ENCODE measurements at places on chromosomes 16 and 17.

DNA sequence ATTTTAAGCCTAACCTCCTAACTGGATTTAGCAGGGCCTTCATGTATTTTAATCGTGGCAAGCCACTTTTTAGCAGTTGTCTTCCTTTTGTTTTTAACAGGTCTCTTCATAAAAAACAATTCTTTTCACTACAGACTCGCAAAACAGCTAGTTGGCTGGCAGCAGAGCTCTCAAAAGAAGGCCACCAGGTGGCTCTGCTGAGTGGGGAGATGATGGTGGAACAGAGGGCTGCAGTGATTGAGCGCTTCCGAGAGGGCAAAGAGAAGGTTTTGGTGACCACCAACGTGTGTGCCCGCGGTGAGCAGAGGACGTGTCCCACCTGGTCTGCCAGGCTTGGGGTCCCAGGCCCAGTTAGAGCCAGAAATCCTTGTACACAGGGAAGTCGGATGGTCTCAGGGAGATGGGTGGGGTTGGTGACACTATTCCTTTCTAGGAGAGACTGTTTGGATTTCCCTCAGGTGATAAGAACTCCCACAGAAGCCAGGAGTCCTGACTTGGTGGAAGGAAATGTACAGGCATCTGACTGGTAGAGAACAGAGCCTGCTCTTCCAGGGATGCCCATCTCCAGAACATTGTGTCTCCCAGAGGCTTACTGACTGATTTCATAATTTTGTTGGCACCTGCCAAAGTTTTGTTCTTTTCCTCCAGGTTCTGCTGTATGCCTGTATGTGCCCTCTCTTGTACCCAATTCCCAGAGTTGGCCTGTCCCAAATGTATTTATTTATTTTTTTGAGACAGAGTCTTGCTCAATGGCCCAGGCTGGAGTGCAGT lies 14.9 kb upstream of the DDX19A start:
- no peaks in the 10 kb centered on the region for H3K4me1 ChIP-seq
- peak overlapping the region; percentile 32 for H3K27ac ChIP-seq
- no peak overlapping the region for H3K4me3 ChIP-seq
- H3K36me3 ChIP-seq: peaks cover 53% of the 10 kb centered on the region
- no peak for DNase-seq
- H3K27me3 ChIP-seq: no peaks in the 10 kb centered on the region

DNA sequence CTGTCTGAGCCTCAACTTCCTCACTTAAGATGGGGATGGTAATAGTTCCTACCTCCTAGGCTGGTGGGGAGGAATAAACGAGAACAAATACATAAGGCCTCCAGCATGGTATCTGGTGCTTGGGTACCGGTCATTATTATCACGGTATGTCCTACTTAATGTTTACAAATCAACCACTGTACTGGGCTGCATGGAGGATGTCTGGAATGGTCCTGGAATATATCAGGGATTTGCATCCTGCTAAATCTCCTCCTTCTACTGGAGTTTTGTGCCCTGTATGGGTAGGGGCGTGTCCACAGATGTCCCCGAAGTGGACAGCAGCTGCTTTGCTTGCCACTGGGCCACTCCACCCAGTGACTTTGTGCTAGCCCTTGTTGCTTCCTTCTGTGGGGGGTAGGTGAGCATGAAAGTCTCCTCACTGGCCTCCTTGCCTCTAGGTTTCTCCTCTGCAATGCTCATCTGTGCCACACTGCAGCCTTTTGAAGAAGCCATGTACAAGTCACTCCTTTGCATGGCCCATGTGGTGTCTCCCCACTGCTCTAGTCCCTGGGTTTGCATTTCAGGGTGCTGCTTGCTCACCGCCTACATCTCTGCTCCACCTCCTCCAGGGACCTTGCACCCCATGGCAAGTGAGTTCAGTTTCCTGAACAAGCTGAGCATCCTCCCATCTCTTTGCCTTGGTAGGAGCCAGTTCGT lies 2.2 kb upstream of the CMIP start:
- no peak for DNase-seq
- peaks cover 22% of the 10 kb centered on the region for H3K4me1 ChIP-seq
- no peak overlapping the region for H3K4me3 ChIP-seq

DNA sequence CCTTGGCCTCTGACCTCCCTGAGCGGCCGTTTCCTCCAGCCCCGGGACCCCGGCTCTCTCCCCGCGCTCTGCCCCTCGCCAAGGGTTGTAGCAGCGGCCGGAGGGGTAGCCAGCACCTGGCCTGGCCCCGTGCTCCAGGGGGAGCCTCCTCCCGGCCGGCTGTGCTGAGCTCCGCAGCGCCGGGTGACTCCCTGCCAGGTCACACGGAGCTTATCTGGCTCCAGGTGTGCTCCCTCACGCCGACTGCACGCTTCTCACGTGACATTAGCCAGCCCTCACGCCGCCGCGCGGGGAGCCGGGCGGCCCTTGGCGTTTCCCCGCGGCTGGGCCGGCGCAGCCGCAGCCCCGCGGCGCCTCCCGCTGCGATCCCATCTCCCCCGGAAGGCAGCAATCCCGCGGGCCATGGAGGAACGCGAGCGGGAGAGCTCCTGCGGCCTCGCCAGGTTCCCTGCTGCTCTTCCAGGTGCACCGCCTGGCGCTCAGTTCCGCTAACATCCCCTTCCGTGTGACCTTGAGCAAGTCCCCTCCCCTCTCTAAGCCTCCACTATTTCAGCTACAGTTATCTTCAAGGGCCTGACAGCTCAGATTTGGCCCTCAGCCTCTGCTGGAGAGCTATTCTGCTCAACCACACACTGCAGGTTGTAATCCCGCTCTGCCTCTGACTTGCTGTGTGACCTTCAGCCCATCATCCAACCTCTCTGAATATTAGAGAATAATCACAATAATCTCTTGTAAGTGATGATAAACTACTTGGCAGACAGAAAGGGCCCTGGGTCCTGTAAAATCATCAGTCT lies 3.4 kb downstream of the MYO18A start:
- H3K36me3 ChIP-seq: no peaks in the 10 kb centered on the region
- H3K4me1 ChIP-seq: peaks cover 13% of the 10 kb centered on the region
- peak overlapping the region; percentile 82 for H3K4me3 ChIP-seq
- H3K27ac ChIP-seq: peak overlapping the region; percentile 46
- DNase-seq: peak; percentile 55

GRCh38 chr17:68763562-68763961 lies 162.4 kb upstream of the FAM20A start:
- H3K27ac ChIP-seq: no peak overlapping the region
- no peak overlapping the region for H3K4me3 ChIP-seq
- H3K4me1 ChIP-seq: peaks cover 6% of the 10 kb centered on the region
- peaks cover 2% of the 10 kb centered on the region for H3K27me3 ChIP-seq
- no peaks in the 10 kb centered on the region for H3K36me3 ChIP-seq
- DNase-seq: no peak

DNA sequence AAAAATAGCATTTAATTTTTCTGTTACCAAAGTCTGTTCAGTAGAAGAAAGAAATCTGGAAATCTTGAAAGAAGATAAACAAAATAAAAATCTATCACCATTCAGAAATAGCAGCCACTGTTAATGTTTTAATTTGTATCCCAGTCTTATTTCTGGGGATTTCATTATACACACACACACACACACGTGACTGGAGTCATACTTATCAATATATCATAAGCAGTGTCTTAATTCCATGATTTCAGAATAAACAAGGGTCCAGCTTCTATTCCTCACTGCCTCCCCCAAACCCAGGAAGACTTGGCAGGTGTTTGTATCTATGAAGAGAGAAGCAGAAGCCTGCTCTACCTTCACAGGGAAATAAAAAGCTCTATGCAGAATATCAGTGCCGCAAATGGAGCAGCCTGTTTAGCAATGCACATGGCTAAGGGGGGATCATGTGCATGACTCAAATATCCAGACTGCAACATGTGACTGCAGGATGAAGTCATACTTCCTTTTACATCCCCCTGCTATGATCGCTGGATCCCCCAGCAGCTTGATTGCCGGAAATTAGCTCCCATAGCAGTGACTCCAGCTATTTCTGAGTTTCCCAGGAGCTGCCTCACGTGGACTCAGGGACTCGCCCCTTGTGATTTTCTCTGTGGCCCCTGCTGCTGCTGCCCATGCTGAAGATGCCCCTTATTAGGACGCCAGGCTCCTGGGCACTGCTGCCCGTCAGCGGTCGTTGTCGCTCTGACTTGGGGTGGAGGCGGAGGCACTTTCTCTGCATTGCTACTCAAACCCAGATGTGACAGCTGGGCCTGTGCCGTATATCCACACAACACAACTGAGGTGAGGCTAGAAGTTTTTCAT lies 341.0 kb downstream of the CPPED1 start:
- DNase-seq: no peak
- H3K36me3 ChIP-seq: peaks cover 26% of the 10 kb centered on the region
- peaks cover 37% of the 10 kb centered on the region for H3K4me1 ChIP-seq
- H3K4me3 ChIP-seq: no peak overlapping the region
- no peak overlapping the region for H3K27ac ChIP-seq
- no peaks in the 10 kb centered on the region for H3K27me3 ChIP-seq
